ENCODE measurements at places on chromosomes 1 and 21.
A peak's percentile ranks its signal among the peaks of the same experiment; 100 is the strongest.

DNA sequence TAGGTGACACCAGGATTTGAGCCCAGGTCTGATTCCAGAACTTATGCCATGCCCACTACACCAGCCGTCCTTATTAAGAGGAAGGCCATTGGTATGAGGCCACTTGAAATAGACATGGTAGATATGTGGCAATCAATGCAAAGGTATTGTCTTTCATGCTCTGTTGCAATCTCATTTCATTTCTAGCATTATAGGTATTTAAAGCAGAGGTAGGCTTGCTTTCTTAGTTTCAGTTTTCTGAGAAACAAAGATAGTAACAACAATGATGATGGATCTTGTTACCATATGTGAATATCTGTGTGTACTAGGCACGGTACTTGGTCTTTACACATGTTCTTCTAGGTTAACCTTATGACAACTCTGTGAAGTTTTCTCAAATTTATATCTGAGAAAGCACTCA is 113.1 kb downstream of the FGGY start:
- DNase-seq, result no peak

GRCh38 chr1:61043010-61043820 is 39.1 kb upstream of the NFIA start:
- DNase-seq, result peak; percentile 61

- DNase-seq, result no peak
Observed at GRCh38 chr1:154954541-154954940, 1.4 kb downstream of the PBXIP1 start.

- DNase-seq, result no peak
Observed at GRCh38 chr1:172382406-172382805, 38.1 kb upstream of the C1orf105 start.

- no peak for DNase-seq
Observed at GRCh38 chr1:43870306-43870705, 63.3 kb upstream of the ARTN start.

GRCh38 chr1:41687007-41687406 is 202.5 kb upstream of the EDN2 start:
- no peak for DNase-seq

GRCh38 chr1:242212401-242212800 is 213.5 kb upstream of the MAP1LC3C start:
- no peak for DNase-seq

- no peak for DNase-seq
Observed at GRCh38 chr21:21096956-21097355, 98.7 kb downstream of the NCAM2 start.

Data from stimulated activated CD8-positive, alpha-beta memory T cell treated with anti-CD3 and anti-CD28 coated beads, Interleukin-7, amount 100 ng/mL, for 4 hours (primary cell).